ENCODE measurements at places on chromosomes 7 and 10.

DNA sequence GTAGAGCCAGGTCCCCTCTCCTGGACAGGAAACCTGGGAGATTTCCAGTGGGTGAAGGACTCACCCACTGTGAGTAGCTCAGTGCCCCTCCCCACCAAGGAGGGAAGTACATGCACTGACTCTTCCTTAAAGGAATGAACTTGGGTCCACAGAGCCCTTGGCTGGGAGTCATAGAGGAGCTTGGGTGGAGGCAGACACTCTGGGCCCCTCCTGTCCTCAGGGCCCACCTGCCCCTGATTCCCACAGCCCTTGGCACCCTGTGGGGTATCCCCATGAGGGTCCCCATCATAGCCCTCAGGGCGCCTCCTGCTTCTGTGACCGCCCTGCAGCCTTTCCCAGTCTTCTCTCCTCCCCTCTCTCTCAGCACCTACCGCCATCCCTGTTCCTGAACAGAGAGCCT, 3.7 kb downstream of the EN2 start:
- DNase-seq, result no peak

- DNase-seq, result no peak
Measured at GRCh38 chr7:23247046-23247602, 549 bp downstream of the GPNMB start.

- DNase-seq, result no peak
Measured at GRCh38 chr7:13742126-13742525, 247.3 kb downstream of the ETV1 start.

- DNase-seq, result no peak
Measured at GRCh38 chr7:142196066-142196840, 61.6 kb downstream of the PRSS58 start.

- no peak for DNase-seq
Measured at GRCh38 chr7:125877246-125877645, 947.6 kb upstream of the POT1 start.

GRCh38 chr10:80264081-80265056, 25.1 kb downstream of the MAT1A start:
- no peak for DNase-seq

- DNase-seq, result no peak
Measured at GRCh38 chr7:96739167-96739566, 29.5 kb upstream of the SEM1 start.

GRCh38 chr7:95509199-95509598, 23.5 kb downstream of the ASB4 start:
- DNase-seq, result no peak

All from activated naive CD4-positive, alpha-beta T cell (primary cell).